ENCODE measurements at places on chromosomes 4 and X.

GRCh38 chr4:92872604-92873003, 568.8 kb downstream of the GRID2 start:
- DNase-seq: no peak

- DNase-seq: no peak
Measured at GRCh38 chr4:125359363-125359762, 44.6 kb downstream of the FAT4 start.

GRCh38 chr4:41880840-41881831, 54.1 kb upstream of the TMEM33 start:
- DNase-seq: no peak

- DNase-seq: no peak
Measured at GRCh38 chr4:147793569-147794313, 61.9 kb downstream of the ARHGAP10 start.

- DNase-seq: no peak
Measured at GRCh38 chrX:7704205-7704604, 138.8 kb upstream of the VCX start.

GRCh38 chrX:155218777-155219176, 2.5 kb downstream of the VBP1 start:
- no peak for DNase-seq

- no peak for DNase-seq
Measured at GRCh38 chr4:54986095-54986846, 139.1 kb downstream of the KDR start.

DNA sequence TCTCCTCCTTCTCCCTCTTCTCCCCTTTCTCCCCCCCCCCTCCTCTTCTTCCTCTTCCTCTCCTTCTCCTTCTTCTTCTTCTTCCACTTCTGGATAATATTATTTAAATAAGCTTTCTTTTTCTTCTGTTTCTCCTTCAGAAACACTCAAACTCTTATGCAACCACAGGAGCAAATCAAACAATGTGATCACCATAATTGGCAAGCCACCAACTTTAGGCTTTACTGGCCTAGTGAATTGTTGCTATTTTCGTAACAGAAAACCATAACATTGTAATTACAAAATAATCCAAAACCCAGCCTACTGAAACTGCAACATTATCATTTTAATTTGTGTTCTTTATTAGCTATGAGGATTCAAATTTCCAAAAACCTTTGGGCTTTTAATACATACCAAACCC, 14.3 kb downstream of the DCAF8L1 start:
- DNase-seq: no peak

GRCh38 chr4:25637581-25638220, 17.9 kb upstream of the SLC34A2 start:
- no peak for DNase-seq

DNA sequence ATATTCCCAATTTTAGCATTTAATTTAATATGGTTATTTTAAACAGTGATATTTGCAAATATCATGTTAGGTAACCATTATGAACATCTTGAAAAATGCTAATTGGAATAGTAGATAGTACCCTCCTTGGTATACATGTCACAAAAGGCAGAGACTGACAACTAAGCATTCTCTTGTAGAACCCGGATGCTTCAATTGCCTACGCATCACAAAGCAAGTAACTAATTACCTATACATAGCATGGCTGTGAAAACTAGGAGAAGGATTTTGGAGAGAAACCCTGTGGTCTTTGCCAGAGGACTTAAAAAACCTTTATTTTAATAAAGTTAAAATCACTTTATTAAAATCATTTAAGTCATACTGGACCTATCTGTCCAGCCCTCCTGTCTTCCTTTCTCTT, 764.1 kb upstream of the TENM3 start:
- DNase-seq: no peak

- no peak for DNase-seq
Measured at GRCh38 chrX:131057706-131058105, 440 bp upstream of the ARHGAP36 start.
